ENCODE measurements at places on chromosomes 7 and 10. TPM values are rescaled to one million over a fixed set of nuclear protein-coding genes. Genes with fewer than 3 reads are reported as not detected.

GRCh38 chr10:59129867-59130266 lies 46.6 kb upstream of the PHYHIPL start:
- H3K27ac ChIP-seq: no peak overlapping the region
- H3K27me3 ChIP-seq: no peaks in the 10 kb centered on the region
- DNase-seq: no peak
- H3K4me1 ChIP-seq: no peaks in the 10 kb centered on the region
- H3K4me3 ChIP-seq: no peak overlapping the region
- H3K36me3 ChIP-seq: no peaks in the 10 kb centered on the region

DNA sequence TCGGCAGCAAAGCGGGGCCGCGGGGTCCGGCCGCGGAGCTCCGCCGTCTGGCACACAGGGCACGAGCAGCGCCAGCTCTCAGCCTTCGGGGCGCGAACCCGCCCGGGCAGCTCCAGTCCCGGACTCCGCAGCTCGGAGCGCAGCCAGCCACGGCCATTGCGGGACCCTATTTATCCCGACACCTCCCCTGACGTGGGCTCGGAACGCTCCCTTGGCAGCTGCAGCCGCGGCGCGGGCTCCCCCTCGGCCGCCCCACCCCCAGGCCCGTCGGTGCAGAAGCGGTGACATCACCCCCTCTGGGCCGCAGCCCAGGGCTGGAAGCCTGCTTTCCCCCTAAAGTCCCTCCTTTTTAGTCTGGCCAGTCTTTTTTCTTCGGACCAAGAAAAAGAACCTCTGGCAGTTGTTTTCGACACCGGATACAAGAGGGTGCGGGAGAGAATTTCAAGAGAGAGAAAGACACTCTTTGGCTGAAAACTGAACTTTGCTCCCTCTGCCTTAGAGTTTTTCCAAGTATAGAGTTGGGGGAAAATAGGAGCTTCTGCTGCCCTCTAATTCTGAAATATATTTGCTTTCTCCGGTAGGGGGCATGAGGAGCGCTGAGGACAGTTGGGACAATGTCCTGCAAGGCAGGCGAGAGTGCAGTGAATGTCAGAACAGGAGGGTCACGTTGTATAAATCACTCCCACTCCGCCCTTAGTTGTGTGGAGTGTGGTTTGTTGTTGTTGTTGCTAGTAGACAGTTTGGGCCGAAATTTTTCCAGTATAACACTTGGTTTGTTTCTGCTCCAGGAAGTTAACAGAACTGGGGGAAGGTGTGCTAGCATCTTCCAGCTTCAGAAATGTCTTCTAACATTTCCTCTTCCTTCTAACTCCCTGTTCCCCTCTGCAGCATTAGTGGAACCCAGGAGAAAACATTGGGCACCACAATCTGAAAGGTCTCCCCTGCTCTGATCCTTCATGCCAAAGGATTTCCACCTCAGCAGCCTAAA lies at the start of gene SFRP4:
Gene SFRP4, minus strand, starts transcription at position 145 of the 988 bp plus-strand sequence. CDS start 280 bp downstream, outside the sequence.
- no peak for DNase-seq
- no peak within 1 kb of the TSS for H3K4me3 ChIP-seq
- H3K36me3 ChIP-seq: no peaks in the 10 kb centered on the region
- no peak within 1 kb of the TSS for H3K27ac ChIP-seq
- peaks cover 72% of the 10 kb centered on the region for H3K27me3 ChIP-seq

- peaks cover 14% of the 10 kb centered on the region for H3K36me3 ChIP-seq
- peak; percentile 54 for DNase-seq
- H3K27me3 ChIP-seq: peaks cover 15% of the 10 kb centered on the region
- H3K27ac ChIP-seq: no peak overlapping the region
These were observed 816 bp upstream of the LRRC4 start for GRCh38 chr7:128031901-128032604.

The ASB15 gene
- not detected for total RNA-seq

The NPSR1 gene
- not detected for total RNA-seq

GRCh38 chr10:34798654-34799053 lies 16.4 kb downstream of the PARD3 start:
- H3K27me3 ChIP-seq: no peaks in the 10 kb centered on the region
- no peak overlapping the region for H3K4me3 ChIP-seq
- no peak for DNase-seq
- no peaks in the 10 kb centered on the region for H3K36me3 ChIP-seq
- H3K4me1 ChIP-seq: no peaks in the 10 kb centered on the region
- no peak overlapping the region for H3K27ac ChIP-seq

The PTPRN2 gene
- total RNA-seq: 4.8 TPM

The NXPH1 gene
- not detected for total RNA-seq

The PPP1R9A gene
- total RNA-seq: not detected

- no peaks in the 10 kb centered on the region for H3K27me3 ChIP-seq
- peak; percentile 28 for DNase-seq
- H3K27ac ChIP-seq: no peak overlapping the region
- no peaks in the 10 kb centered on the region for H3K36me3 ChIP-seq
- H3K4me1 ChIP-seq: peaks cover 38% of the 10 kb centered on the region
These were observed 44.5 kb upstream of the AGR3 start for GRCh38 chr7:16926283-16926682.

The RBP3 gene
- total RNA-seq: not detected

The PLPP4 gene
- not detected for total RNA-seq

GRCh38 chr10:114295393-114295792 lies 56.3 kb downstream of the VWA2 start:
- no peak for DNase-seq
- peaks cover 19% of the 10 kb centered on the region for H3K36me3 ChIP-seq
- no peaks in the 10 kb centered on the region for H3K4me1 ChIP-seq
- no peaks in the 10 kb centered on the region for H3K27me3 ChIP-seq

- peaks cover 12% of the 10 kb centered on the region for H3K4me1 ChIP-seq
- no peak for DNase-seq
- no peak overlapping the region for H3K4me3 ChIP-seq
- peaks cover 76% of the 10 kb centered on the region for H3K36me3 ChIP-seq
- H3K27ac ChIP-seq: no peak overlapping the region
These were observed 8.5 kb downstream of the ZNF138 start for GRCh38 chr7:64802699-64803098.

The OR2A12 gene
- not detected for total RNA-seq

DNA sequence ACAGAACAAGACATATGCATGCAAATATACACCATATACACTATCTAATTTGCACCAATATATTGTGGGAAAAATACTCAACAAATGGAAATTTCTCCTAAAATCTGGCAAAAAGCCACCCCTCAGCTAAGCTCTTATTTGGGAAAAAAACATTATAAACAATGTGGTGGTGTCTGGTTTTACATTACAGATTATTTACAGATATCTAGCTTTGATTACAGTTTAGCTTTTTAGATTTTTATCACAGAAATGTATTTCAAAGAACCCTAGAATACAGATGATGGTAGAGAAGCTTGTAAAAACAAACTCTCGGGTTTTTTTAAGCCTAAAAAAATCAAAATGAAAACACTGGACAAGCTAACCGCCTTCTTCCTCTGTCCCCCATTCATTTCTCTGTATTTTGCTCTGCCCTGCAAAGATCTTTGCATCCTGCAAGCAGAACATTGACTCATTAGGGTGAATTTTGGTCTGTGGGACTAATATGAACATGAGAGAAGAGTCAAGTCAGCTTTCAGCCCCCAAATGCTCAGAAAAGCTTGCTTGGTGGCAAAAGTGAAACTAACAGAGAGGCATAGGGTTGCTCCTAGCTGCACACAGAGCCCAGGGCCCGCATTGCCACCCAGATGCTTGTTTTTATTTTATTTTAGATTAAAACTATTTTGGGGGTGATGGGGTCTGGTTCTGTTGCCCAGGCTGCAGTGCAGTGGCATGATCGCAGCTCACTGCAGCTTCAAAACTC lies 88.8 kb upstream of the LYZL1 start:
- no peaks in the 10 kb centered on the region for H3K36me3 ChIP-seq
- DNase-seq: no peak
- H3K27ac ChIP-seq: no peak overlapping the region

DNA sequence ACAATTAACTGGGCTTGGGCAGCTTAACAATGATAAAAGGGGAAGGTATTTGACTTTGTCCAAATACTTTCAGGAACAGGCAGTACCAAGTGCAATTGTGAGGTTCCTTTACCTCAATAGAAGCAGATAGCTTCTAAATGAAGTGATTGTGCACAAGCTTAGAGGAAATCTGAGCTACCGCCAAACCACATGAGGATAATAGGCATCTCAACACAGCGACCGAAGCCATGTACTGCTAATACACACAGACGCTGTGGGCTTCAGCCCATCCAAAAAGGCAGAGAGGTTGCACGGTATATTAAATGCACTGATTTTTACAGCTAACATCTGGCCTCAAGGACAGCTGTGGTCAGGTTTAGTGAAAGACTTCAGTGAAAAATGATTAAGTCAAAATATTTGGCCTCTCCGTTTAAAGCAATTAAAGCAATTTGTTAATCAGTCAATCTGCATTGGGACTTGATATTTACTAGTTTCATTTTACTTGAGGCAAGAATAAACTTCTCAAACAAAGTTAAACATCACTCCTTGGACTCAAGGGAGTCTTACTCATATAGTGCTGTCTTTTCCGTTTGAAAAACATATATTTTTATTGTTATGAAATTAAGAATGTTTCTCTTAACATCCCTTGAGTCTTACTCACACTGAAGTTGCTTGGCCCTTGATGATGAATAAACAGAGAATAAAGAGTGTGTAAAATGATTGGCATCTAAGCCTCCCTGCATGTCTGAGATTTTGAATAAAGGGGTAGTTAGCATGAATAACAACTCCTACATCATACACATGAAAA lies 306.3 kb downstream of the C7orf25 start:
- no peaks in the 10 kb centered on the region for H3K36me3 ChIP-seq
- H3K4me3 ChIP-seq: no peak overlapping the region
- H3K4me1 ChIP-seq: no peaks in the 10 kb centered on the region
- H3K27ac ChIP-seq: no peak overlapping the region
- DNase-seq: no peak

The PNLIP gene
- not detected for total RNA-seq

DNA sequence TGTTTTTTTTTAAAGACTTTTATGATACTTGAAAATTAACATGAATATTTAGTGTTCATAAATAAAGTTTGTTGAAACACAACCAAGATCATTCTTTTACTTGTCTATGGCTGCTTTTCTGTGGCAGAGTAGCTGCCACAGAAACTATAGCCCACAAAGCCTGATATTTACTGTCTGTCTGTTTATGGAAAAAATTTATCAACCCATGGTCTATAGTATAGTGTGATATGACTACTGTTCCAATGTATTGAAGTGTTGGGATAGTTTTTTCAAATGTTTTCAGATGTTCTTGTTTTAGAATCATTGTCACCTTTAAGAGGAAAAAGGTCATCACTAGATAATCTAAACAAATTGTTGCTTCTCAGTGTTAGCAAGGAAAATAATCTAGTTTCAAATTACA lies 10.8 kb downstream of the TFAM start:
- DNase-seq: no peak
- peaks cover 39% of the 10 kb centered on the region for H3K36me3 ChIP-seq
- H3K4me1 ChIP-seq: peaks cover 7% of the 10 kb centered on the region
- no peak overlapping the region for H3K27ac ChIP-seq

DNA sequence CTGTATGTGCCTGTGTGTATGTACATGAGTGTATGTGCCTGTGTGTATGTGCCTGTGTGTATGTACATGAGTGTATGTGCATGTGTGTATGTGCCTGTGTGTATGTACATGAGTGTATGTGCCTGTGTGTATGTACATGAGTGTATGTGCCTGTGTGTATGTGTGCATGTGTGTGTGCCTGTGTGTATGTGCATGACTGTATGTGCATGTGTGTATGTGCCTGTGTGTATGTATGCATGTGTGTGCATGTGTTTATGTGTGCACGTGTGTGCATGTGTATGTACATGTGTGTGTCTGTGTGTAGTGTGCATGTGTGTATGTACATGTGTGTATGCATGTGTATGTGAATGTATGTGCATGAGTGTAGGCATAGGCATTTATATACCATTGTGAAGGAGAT lies 274.8 kb downstream of the ADARB2 start:
- H3K36me3 ChIP-seq: no peaks in the 10 kb centered on the region
- H3K4me1 ChIP-seq: no peaks in the 10 kb centered on the region
- DNase-seq: no peak
- H3K4me3 ChIP-seq: no peak overlapping the region

- peaks cover 2% of the 10 kb centered on the region for H3K36me3 ChIP-seq
- DNase-seq: peak; percentile 64
- no peaks in the 10 kb centered on the region for H3K27me3 ChIP-seq
- H3K27ac ChIP-seq: peak overlapping the region; percentile 91
- H3K4me1 ChIP-seq: peaks cover 55% of the 10 kb centered on the region
- H3K4me3 ChIP-seq: peak overlapping the region; percentile 91
These were observed 589 bp downstream of the LDB1 start for GRCh38 chr10:102119417-102120141.

DNA sequence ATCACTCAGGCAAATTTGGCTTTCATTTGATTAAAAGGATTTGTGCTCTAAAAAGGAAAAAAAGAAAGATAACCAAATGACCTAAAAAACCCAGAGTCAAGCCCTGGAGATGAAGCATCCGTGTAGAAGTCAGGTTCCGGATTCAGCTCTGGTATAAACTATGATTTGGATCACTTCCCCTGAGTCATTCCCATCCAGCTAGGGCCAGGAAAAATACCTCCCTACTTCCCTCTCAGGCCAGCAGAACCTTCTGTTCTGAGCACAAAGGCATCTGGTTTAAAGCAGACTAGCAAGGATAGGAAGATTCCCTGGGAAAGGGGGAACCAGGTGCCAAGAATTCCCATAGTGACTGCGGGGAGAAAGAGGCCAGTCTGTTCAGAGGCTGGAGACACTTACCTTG lies 25.7 kb upstream of the NDST2 start:
- H3K27me3 ChIP-seq: no peaks in the 10 kb centered on the region
- H3K27ac ChIP-seq: no peak overlapping the region
- H3K4me3 ChIP-seq: no peak overlapping the region
- H3K4me1 ChIP-seq: no peaks in the 10 kb centered on the region
- no peak for DNase-seq
- peaks cover 26% of the 10 kb centered on the region for H3K36me3 ChIP-seq

DNA sequence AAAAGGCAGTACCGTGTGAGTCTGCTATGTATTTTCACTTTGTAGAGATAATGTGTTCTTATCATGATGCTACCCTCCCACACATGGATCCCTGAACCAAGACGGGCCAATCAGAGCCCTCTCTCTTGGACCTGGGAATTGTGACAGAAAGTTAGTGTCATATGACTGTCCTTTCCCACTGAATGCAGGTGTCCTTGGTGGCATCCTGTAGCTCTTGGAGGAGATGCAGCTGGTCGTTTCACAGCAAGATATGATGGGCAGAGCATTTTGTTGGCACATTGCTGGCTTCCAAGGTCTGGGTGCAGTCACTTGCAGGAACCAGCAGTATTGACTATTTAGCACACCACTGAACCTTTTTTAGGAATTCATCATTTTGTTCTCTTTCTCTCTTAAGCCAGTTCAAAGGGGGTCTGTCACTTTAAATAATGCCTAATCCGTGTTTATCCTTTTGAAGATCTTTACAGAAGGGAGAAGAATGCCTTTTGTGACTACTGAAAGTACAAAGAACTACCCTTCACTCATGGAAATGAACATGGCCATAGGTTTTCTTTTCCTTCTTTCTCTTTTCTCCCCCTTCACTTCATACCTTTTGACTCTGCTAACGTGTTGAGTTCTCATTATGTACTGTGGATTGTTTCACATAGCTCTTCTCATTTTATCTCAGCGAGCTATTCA lies 125.1 kb downstream of the PLXDC2 start:
- H3K4me3 ChIP-seq: no peak overlapping the region
- H3K27me3 ChIP-seq: no peaks in the 10 kb centered on the region
- no peak overlapping the region for H3K27ac ChIP-seq

All from activated CD4-positive, alpha-beta memory T cell treated with anti-CD3 and anti-CD28 coated beads, Interleukin-2, amount 10 ng/mL, durations not matched to agents 7 days and 5 days (primary cell).